ENCODE measurements at places on chromosomes 16 and 17.

- no peak for DNase-seq
Measured at GRCh38 chr17:69539781-69540319, 125.4 kb downstream of the MAP2K6 start.

GRCh38 chr17:29565643-29566472, 979 bp downstream of the ABHD15 start:
- DNase-seq: no peak

DNA sequence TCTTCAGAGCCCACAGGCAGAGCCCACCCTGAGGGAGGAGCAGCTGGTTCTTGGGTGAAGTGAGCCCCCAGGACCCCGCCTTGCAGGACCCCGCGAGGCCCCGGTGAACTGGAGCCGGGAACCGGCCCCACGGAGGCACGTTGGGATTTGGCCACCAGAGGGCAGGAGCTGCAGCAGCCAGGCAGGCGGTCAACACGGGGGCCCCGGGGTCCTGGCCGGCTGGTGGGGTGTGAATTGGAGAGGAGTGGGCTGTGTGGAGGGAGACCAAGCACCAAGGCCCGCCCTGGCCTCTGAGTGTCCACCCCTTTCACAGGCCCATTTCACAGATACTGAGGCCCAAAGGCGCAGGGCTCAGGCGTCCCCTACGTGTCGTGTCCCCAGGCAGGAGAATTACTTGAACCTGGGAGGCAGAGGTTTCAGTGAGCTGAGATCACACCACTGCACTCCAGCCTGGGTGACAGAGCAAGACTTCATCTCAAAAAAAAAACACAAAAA, 2.2 kb downstream of the DPEP1 start:
- DNase-seq: no peak

- DNase-seq: no peak
Measured at GRCh38 chr17:59493867-59494266, 71.5 kb upstream of the DHX40 start.

DNA sequence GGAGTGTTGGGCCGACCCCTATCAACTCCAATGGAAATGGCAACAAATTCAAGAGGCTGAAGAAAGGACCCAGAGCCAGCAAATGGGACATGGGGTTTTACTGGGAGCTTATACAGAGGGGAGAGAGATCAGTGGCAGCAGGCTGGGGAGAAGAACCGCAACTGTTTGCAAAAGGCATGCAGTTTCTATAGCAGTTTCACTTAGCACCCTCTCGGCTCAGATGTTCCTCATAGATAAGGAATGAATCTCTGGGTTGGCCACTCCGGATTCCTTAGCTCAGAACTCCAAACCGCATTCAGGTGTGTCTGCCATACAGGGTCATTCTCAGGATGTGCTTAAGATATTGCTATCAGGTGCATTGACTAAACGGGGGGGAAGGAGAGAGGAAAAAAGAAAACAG, 71.1 kb upstream of the RPL38 start:
- no peak for DNase-seq

- DNase-seq: no peak
Measured at GRCh38 chr16:14364386-14365199, 265.5 kb downstream of the PARN start.

DNA sequence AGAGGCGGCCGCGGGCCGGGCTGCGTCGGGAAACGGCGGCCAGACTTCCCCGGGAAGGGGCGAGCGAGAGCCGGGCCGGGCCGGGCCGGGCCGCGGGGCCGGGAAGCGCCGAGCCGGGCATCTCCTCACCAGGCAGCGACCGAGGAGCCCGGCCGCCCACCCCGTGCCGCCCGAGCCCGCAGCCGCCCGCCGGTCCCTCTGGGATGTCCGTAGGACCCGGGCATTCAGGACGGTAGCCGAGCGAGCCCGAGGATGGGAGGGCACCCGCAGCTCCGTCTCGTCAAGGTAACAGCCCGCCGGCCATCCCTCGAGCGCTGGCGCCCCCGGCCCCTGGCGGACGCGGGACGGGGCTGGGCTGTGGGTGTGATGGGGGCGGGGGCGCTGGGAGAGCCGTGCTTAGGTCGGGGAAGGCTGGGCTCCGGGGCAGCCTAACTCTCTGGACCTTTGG, at the start of gene CRHR1:
TSS of gene CRHR1 (plus strand) at position 28 of the 448 bp plus-strand sequence. CDS start at position 253, 225 bp downstream.
- no peak for DNase-seq

DNA sequence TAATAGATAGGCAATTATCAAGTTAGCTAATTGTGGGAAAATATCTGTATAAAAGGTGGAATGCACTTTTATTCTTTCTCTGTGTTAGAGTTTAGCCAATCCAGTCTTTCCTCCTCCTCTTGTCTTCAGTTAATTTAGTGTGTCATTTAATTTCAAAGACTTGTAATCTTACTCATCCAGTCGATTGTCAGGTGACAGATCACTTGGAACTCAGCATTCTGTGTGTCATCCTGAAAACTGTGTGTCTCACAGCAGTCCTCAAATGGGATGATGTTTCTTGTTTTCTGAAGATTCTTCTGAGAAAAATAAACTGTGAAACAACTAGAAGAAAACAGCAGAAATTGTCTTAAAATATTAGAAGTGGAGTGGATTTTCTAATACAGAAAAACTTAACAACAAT, 290 bp upstream of the KRTAP4-1 start:
- no peak for DNase-seq

DNA sequence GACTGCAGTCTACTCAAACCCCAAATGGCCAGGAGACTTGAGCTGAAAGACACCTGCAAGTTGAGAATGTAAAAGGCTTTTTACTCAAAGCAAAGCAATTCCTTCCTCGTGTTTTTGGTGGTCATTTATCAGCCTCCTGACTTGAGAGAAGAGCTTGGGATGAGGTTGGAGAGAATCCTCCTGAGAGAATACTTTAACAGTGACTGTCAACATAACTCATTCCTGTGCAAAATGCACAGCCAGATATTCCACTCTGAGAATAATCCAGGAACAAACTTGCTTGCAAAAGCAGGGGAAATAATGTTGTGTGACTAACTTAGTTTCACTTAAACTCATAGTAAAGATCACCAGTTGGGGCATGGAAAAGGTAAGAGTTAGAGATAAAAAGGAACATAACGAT, 53.4 kb downstream of the SNTB2 start:
- no peak for DNase-seq

- DNase-seq: no peak
Measured at GRCh38 chr17:72858826-72859495, 233.5 kb downstream of the SLC39A11 start.

- no peak for DNase-seq
Measured at GRCh38 chr16:88970050-88970449, 7.0 kb downstream of the CBFA2T3 start.

GRCh38 chr17:80455336-80455710, 21.1 kb downstream of the NPTX1 start:
- no peak for DNase-seq

DNA sequence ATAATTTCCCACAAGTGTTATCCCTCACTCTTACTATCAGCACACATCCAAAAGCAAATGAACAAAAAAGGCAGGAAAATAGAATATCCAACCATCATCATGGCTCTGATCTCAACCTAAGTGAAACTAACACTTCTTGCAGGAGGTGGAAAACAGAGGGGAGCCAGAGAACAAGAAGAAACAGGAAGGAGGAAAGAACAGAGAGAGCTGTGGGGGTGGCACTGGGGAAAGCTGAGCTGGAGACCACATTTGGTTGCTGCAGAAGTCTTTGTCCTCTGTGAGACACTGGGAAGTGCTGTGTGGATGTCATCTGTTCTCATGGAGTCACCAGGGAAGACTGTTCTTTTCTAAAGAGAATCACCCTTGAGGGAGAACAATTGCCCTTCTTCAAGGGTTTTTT, 34.7 kb downstream of the GRB7 start:
- DNase-seq: no peak

DNA sequence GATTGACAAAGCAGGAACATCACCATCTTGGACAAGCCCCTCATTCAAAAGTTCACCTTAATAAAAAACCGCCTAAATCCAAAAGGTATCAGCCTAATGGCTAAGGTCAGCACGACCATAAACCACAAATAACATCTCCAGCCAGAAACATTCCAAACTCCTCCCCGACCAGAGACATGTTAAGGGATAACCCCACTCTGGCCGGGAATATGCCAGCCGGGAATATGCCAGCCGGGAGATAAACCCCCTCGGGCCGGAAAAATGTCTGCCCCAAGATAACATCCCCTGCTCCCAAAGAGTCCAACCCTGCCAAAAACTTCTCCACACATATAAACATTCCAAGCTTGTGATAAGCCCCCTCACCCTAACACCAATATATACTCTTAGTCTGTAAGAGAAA, 1.4 kb downstream of the DHX33 start:
- no peak for DNase-seq

GRCh38 chr17:7579001-7579833, at the start of gene CD68:
Gene CD68, plus strand, starts transcription at chr17:7579638. Its CDS starts 40 bp downstream, at chr17:7579678.
- no peak for DNase-seq

DNA sequence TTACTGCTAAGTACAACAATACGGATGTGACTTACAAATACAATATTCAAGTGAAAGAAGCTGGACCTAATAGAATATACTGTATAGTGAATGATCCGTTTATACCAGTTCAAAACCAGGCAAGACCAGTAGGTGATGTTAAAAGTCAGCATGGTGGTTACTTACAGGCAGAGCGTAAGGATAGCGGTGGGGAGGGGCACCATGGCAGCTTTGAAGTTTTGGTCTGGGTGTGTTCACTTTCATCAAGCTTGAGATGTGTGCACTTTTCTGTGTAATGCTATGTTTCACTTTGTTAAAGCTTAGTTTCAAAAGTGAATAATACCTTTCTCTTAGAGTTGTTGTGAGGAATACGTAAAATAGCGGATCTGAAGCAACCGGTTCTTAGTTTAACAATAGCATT, 16.5 kb upstream of the SLC35G3 start:
- DNase-seq: no peak

DNA sequence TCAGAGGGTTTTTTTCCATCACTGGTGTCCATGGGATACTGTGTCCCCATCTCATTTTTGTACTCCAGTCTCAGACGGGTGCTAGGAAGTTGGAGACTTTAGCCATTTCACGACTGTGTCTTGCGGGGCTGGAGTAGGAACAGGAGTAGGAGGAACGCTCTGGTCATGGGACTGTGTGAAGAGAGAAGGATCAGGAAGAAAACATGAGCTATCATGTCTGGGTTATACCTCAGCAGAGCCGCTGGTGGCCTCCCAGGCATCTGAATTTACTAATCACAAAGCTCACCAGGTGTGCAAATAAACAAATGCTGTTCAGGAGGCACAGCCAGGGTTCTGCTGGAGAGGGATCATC, 225.4 kb downstream of the SEC14L1 start:
- DNase-seq: no peak

DNA sequence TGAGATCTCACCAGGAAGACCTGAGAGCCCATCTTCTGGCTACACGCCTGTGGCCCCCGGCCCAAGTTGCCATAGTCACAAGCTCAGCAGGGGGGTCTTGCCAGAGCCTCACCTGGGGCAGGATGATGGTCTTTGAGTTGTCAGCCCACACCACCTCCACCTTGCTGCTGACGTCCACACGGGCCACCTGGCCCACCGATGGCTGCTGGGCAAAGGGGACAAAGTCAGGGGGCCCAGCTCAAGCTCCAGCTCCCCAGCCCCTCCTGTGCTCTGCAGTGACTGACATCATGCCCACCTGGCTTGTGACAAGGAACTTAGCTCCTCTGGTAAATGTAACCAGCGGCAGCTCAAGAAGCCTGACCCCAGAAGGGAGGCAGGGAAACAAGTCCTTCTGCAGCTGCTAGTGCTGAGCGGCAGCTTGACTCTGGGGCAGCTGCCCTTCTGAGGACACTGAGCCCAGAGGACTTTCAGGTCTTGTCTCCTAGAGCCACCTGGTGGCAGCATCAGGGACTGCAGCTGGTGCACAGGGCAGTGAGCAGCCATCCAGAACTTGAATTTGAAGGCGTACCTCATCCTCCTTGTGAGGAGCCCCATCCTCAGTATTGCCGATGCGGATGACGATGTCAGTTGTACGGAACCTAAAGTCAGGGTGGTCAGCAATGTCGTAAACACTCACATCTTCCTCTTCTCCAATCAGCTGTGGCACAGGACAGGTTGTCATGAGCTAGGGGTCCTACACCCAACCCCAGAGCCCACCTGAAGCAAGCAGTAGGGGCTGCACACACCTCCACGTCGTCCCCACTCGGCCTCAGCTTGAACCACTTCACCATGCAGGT, 13.5 kb downstream of the SPHK1 start:
- peak; percentile 77 for DNase-seq

GRCh38 chr16:63981639-63982038, 1140.2 kb downstream of the CDH11 start:
- no peak for DNase-seq

DNA sequence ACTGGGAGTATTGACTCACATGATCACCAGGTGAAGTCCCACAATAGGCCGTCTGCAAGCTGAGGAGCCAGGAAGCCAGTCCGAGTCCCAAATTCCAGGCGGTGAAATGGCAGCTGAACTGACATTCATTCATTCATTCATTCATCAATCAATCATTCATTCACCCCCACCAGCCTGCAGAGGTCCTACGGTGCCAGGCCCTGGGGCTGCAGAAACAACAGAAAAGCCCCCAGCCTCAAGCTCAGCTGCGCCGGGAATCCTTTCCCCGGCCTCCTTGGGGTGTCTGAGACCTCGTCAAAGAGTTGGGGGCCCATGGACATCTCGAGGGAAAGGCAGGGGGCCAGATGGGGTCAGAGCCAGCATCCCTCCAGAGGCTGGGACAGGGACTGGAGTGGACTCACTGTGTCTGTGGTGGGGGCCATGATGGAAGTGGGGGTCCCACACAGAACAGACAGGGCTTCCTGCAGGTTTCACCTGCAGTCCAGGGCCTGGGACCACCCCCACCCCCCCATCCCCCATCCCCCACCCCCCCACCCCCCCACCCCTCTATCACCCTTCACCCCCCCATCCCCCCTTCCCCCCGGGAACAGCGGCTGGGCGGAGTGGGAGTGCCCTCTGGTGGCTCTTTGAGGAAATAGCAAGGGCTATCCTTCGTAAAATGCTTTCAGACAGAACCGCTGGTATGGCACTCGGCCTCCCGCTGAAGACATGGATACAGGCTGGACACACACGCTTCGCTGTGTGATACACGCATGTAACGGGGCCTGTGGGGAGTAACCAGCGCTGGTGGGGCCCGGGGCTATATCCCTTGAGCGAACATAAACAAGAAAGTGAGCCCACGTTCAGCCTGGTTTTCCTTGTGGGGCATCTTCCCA, 8.5 kb upstream of the ZC3H18 start:
- peak; percentile 16 for DNase-seq

- DNase-seq: no peak
Measured at GRCh38 chr16:1278477-1278876, 22.6 kb downstream of the TPSD1 start.

GRCh38 chr16:29307598-29308507, 98.7 kb downstream of the NPIPB11 start:
- DNase-seq: no peak

- no peak for DNase-seq
Measured at GRCh38 chr16:10678655-10679054, 16.1 kb downstream of the TEKT5 start.

- no peak for DNase-seq
Measured at GRCh38 chr16:64417711-64418227, 704.1 kb downstream of the CDH11 start.

GRCh38 chr17:80796430-80796861, 195.2 kb upstream of the CHMP6 start:
- DNase-seq: no peak

DNA sequence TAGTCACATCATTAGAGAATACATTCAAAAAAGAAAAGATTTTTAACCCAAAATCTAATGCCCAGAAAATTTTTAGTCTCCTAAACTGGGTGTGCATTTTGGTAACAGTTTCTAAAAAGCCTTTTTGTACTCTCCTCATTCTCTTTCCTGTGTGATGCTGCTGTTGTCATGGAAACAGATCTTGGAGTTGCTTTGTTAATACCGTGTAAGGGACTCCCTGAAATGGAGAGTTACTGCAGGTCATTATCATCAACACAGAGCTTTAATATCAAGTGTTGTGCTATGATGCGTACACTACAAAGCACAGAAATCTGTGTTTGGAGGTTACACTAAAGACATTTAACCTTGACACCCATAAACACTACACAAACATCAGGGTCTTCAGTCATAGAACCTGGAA, 216.3 kb downstream of the PRKCA start:
- DNase-seq: no peak

All from stimulated activated CD4-positive, alpha-beta T cell treated with anti-CD3 and anti-CD28 coated beads, Interleukin-15, amount 100 ng/mL, for 1 hour (primary cell).